ENCODE measurements at places on chromosomes 11 and 22.

GRCh38 chr11:124970925-124971324 lies 16.9 kb downstream of the CCDC15 start:
- DNase-seq, result no peak

GRCh38 chr11:61585115-61585514 lies 4.2 kb upstream of the SYT7 start:
- DNase-seq, result no peak

GRCh38 chr22:49209452-49210195 lies 618.0 kb downstream of the BRD1 start:
- DNase-seq, result no peak

DNA sequence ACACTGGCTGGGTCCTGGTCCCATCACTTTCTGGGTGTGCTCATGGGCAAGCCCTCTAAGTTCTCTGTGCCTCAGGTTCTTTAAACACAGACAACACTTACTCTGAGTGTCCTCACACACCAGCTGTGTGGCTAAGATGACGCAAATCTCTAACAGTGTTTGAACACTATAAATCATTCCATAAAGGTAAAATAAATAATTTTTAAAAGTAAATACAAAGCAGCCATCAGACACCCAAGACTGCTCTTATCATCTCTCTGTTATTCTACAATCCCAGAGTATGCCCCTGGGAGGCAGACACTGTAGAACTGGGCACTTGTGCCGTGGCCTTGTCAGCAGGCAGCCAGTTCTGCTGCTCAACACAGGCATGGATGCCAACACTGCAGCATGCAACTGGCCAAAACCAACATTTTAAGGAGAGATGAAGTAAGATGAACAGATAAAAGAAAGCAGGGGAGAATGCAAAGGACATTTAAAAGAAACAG lies 56.8 kb downstream of the RPL27A start:
- DNase-seq, result no peak
